Neural crest cell (in vitro differentiated cells): ENCODE measurements at places on chromosomes 1 and 21.

DNA sequence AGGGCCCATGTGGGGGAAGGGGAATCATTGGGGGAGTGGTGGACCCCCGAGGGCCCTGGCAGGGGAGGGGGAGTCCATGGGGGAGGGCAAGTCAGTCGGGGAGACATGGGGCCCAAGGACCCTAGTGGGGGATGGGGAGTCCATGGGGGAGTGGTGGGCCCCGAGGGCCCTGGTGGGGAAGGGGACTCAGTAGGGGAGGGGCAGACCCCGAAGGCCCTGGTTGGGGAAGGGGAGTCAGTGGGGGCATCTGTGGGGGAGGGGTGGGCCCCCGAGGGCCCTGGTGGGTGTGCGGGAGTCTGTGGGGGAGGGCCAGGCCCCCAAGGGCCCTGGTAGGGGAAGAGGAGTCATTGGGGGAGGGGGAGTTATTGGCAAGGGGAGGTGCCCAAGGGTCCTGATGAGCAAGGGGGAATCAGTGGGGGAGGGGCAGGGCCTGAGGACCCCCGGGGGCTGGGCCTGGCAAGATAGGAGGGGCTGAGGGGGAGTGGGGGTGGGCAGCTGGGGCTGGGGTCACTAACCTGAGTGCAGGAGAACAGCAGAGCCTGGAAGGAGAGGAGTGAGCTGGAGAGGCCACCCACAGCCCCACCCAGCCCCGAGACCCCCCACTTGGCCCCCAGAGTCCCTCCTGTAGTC lies 2.1 kb downstream of the MXRA8 start:
- no peak for DNase-seq

DNA sequence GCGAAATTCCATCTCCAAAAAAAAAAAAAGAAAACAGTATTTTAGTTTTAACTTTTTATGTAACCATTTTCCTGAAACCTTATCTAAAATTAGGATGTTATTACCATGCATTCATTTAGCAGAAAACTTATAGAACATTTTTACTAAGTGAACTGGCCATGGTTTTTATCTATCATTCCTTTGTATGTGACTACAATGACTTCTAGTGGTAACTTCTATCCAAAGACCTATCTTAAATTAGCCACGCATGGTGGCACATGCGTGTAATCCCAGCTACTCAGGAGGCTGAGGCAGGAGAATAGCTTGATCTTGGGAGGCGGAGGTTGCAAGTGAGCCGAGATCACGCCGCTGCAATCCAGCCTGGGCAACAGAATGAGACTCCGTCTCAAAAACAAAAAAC lies 11.4 kb downstream of the GGPS1 start:
- DNase-seq, result no peak

DNA sequence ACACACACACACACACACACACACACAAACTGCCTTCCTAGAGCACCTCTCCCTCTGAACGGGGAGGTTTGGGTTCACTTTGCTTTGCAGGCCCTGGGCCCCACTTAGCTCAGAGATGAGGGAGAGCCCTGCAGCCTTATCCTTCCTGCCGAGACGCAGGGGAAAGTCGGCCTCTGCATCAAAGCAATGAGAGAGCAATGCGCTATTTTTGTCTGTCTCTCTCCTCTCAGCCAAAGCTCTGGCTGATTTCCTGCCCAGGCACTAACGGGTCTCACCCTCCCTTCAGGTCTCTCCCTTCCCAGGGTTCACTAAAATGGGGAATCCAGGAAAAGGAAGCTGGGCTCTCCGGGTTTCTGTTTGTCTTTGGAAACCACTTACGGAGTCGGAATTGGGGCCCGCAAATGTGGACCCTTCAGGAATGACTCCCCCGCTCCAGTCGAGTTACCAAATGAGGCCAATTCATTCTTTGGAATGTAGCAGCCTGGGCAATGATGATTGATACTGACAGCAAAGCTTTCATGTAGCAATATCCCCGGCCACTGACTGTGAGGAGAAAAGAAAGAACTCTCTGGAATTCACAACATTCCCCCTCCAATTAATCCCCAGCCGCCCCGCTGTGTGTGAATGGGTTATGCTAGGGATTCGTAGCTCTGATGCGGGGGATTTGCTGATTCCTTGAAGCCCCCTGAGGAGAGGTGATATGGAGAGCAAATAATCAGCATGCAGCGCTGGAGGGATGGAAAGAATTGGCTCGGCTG lies 61.5 kb upstream of the WLS start:
- peak; percentile 24 for DNase-seq

GRCh38 chr1:197224160-197224559 lies 43.9 kb upstream of the CRB1 start:
- no peak for DNase-seq

DNA sequence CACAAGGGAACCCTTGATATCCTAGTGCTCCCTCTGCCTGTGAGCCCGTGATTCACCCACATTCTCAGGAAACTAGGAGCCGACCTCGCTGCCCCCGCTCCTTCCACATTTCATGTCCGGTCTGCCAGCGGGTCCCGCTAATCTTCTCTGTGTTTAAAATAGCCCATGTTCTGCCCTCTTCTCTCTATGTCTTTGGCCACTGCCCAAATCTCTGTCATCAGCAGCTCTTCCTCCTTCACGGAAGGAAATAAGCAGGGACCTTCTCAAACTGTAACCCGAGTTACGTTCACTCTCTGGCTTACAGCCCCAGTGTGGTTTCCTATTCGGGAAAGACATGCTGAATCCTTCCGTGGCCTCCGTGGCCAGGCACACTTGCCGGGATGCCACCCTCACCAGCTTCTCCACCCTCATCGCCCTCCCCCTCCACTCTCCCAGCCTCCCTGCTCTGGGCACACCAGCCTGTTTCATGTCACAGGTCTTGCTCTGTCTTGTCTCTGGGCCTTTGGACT lies 21.1 kb upstream of the UBXN10 start:
- DNase-seq, result no peak

DNA sequence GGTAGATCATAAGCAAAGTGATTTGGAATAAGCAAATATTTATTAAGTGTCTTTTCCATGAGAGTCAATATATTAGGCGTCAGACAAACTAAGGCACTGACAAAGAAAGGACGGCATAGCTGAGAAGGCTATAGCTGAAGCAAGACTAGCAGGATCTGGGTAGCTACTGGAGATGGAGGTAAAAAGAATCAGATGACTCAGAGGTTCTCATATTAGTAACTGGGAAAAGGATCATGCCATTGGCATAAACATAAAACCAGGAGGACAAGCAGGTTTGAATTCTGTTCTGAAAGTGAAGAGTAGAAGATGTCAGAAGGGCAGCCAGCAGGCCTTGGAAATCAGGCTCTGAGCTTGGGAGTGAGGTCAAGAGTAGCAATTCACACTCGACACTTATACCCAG lies 531.9 kb downstream of the PTPRC start:
- no peak for DNase-seq

DNA sequence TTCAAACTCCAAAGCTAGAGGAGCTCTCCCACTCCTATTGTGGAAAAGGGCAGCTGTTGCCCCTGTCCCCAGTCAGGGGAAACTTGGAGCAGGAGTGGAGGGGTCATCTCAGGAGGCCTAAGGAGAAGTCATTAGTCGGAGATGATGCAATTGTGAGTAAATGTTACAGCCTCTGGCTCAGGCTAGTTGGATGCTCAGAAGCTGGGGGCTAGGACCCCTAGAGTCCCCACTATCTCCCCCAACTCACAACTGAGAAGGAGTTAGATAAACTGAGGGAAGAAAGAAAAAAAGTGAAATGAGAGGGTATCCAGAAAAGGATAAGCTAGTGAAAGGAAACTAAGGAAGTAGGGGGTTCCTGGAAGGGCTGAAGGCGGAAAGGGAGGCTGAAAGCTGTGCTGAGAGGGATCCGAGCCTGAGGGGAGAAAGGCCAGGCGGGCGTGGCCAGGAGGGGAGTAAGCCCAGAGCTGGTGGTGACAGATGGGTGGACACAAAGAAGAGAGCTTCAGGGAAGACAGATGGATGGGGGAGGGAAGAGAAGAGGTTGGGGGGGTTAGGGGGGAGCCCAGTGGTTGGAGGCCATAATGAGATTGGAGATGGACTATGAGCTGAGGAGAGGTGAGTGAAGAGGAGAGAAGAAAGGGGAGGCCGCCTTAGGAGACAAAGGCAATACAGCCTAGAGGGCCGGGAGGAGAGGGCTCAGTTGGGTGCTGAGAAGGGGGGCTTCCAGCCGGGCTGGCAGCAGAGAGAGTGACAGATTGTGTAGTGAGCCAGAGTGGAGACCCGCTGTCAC lies 4.5 kb upstream of the NHLH1 start:
- DNase-seq, result no peak

- no peak for DNase-seq
These were observed 91.3 kb downstream of the CATSPERE start for GRCh38 chr1:244552336-244552735.

DNA sequence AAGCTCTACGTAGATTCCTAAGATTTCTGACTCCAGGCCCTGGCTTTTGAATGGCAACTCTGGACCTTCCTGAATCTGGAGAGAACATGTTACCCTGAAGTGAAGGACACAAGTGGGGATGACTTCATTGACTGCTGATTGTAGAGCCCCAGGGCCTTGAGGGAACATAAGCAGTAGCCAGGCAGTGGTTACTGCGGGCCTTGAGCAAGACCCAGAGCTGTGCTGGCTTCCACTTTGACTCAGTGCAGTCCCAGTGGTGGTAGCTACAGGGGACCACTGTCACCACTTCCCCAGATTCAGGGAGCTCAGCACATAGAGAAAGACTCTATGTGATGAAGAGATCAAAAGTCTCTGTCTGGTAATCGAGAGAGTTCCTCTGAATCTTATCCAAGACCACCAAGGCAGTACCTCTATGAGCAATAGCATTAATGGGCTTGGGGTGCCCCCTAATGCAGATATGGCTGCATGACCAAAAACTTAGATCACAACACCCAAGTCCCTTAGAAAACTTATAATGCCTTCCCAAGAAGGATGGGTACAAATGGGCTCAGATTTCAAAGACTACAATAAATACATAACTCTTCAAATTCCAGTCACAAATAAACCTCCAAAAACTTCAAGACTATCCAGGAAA lies 1278.3 kb downstream of the AMY1C start:
- no peak for DNase-seq

DNA sequence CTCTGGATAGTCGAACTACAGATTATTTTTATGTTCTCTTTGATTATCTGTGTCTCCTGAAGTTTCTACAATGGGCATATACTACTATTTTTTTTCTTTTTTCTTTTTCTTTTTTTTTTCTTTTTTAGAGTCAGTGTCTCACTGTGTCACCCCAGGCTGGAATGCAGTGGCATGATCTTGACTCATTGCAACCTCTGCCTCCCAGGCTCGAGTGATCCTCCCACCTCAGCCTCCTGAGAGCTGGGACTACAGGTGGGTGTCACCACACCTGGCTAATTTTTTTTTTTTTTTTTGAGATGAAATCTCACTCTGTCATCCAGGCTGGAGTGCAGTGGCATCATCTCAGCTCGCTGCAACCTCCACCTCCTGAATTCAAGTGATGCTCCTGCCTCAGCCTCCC lies 250.7 kb upstream of the KAZN start:
- DNase-seq, result no peak

DNA sequence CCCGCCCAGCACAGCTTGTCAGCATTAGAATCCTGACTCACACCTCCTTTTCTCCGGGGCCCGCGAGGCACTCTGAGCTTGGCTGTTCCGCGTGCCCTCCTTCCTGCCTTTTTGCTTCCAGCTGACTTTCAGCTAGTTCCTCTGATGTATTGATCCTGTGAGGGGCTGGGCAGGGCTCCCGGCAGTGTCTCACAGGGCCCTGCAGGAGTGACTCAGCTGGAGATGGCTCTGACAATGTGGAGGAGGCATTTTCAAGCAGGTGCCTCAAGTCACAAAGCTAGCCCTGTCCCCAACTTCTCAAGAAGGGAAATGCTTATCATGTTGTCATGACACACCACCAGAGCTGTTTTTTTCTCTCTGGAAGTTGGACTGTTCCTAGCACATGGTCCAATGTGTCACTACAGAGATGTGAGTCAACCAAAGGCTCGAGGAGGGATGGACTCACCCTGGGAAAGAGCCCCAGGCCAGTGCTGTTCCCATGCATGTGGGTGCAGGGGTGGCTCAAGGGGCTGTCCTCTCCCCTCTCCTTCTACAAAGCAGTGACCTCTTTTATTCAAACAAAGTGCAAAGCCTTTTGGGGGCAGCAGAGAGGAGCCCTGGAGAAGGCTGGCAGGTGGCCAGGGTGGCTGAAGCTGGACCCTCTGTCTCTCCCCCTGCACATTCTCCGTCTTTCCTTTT lies 30.6 kb downstream of the SYT6 start:
- no peak for DNase-seq

DNA sequence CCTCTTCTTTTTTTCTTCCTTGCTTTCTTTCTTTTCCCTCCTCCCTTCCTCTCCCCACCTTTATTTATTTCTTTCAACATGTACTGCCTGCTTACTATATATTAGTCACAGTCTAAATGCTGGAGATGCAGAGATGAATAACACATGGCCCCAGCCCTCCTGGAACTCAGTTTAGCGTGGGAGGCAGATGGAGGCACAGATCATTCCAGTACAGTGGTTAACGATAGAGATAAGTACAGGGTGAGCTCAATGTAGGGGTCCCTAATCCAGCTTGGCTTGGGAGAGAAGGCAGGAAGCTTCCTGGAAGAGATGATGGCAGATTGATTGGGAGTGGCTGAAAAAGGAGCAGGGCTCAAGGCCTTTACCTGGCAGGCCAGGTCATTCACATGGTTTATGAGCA lies 55.6 kb upstream of the PPP2R5A start:
- DNase-seq, result no peak

DNA sequence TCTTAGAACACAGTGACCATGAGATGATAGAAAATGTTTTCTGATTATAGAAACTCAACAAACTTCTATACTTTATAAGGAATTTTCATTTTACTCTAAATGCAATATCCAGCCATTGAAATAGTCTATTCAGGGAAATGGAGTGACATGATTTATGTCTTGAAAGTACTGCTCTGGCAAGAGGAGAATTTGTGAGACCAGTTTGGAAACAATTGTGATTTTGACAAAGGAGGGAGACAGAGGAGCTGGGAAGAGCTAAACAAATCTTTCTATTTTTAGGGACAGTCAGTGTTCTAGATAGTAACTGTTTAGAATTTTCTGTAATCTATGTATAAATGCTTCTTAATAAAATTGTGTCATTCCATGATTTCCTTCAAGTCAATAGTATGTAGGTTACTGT lies 252.3 kb downstream of the FMN2 start:
- DNase-seq, result no peak

- no peak for DNase-seq
These were observed 9.5 kb upstream of the SLC2A5 start for GRCh38 chr1:9078752-9079500.

DNA sequence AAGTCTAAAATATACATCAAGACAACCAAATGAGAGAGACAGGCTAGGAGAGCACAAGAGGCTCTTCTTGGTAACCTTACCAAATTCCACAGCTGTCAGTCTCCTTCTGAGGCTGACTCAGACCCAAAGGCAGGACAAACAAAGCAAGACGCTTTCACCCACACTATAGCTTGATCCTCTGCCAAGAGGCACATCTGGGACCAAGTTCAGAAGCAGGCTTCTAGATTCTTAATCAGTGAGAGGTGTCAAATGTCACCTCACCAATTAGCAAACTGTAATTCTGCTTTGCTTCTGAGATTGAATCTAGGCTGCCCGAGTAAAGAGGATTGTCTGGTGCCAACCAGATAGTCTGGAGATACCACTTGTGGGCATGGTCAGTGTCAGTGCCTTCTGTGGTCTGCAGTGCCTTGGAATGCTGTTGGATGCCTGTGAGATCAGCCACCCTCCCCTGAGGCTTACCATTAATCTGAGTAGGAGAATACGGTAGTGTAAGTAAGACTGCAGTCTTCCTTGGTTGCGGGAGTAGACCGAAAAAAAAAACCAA lies 151.0 kb downstream of the FMN2 start:
- DNase-seq, result no peak

GRCh38 chr1:88247666-88248065 lies 436.4 kb upstream of the PKN2 start:
- no peak for DNase-seq

GRCh38 chr1:42674214-42674613 lies 8.0 kb upstream of the YBX1 start:
- DNase-seq, result no peak
